ENCODE measurements at places on chromosomes 7 and 10.

DNA sequence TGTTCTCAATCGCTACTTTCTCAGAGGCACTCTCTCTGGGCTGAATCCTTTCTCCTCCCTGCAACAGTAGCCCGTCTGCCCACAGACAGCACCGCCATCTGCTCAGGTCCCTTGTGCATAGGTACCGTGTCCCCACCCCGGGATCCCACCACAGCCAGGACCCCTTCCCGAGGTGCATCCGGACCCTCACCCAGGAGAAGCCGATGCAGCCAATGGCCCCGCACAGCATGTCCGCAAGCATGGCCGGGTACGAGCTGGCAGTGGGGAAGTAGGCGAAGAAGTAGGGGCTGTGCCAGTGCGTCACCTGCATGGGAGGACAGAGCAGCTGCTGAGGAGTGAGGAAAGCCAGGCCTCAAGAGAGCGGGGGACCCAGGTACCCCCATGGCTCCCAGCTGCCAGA is 25.5 kb downstream of the DDC start:
- DNase-seq: no peak

- DNase-seq: no peak
Observed at GRCh38 chr10:63228237-63228636, 95.1 kb downstream of the NRBF2 start.

DNA sequence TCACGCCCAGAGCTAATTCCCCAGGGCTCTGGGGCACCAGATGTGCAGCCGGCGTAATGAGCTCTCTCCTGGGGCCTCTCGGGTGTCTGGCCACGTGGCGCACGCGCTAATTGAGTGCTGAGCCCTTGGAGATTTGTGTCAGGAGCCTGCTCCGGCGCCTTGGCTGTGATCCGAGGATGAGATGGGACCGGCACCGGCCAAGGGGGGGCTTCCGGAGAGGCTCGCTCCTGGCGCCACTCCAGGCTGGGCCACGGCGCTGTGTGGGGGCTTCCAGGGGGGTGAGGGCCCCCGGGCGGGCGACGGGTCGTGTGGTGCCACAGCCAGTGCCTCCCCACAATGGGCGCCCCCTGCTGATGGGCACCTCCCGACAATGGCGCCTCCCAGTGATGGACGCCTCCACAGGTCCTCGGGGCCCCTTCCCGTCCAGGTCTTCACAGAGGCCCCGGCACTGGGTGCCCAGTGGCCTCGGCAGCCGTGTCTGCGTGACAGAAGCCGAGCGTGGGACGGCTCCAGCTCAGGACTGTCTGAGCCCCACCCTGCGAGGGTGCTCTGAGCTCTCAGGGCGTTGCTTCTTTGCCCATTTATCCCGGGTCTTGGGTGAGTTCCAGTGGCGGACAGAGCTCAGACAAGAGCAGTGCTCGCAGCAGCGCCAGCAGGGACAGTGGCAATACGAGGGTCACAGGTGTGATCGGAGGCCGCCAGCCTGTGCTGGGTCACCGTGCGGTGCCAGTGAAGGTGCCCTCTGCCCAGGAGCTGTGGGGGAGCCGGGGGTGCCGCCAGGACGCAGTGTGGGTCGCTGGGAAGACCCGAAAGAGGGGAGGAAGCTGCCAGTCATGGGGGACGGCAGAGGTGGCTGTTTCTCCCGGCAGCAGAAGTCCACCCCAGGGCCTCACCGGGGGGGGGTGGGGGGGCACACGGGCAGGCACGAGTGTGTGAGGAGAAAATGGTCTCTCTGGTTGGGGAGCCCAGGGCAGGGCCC is 8.2 kb upstream of the NKX6-2 start:
- DNase-seq: no peak

- no peak for DNase-seq
Observed at GRCh38 chr10:28367929-28368484, 65.1 kb upstream of the MPP7 start.

- DNase-seq: no peak
Observed at GRCh38 chr7:71157757-71158156, 25.8 kb downstream of the GALNT17 start.

DNA sequence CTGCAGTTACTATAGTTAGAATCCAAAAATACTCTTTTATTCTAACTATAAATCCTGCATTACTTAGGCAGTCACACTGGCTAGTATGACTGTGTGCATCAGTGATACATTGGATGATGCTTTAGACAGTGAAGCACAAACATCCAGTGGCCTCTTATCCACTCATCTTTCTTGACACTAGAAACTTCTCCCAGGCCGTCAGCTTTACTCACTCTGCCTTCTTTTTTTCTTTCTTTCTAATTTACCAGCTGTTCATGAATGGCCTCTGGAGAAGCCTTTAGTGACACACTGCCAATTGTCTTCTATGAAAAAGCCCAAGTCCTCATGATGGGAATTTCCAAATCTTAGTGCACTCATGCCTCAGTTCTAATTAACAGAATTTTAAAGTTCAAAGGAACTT is 26.2 kb upstream of the C10orf90 start:
- DNase-seq: no peak

DNA sequence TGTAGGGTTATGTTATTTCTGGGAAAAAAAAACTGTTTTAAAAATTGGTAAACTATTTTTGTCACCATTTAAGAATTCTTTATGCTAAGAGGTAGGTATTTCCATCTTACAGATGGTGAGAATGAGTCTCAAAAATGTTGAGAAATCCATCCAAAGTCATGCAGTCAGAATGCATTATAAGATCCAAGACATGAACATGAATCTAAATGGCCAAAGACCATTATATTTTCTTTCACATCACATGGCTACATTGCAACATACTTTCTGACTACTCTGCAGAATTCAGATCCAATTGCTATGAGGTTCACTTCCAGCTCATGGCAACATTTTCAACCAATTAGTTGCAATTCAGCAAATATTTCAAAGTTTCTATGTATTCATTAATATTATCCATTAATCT is 181.2 kb downstream of the TWIST1 start:
- no peak for DNase-seq

GRCh38 chr10:32348297-32349198 is 1.6 kb upstream of the EPC1 start:
- no peak for DNase-seq

DNA sequence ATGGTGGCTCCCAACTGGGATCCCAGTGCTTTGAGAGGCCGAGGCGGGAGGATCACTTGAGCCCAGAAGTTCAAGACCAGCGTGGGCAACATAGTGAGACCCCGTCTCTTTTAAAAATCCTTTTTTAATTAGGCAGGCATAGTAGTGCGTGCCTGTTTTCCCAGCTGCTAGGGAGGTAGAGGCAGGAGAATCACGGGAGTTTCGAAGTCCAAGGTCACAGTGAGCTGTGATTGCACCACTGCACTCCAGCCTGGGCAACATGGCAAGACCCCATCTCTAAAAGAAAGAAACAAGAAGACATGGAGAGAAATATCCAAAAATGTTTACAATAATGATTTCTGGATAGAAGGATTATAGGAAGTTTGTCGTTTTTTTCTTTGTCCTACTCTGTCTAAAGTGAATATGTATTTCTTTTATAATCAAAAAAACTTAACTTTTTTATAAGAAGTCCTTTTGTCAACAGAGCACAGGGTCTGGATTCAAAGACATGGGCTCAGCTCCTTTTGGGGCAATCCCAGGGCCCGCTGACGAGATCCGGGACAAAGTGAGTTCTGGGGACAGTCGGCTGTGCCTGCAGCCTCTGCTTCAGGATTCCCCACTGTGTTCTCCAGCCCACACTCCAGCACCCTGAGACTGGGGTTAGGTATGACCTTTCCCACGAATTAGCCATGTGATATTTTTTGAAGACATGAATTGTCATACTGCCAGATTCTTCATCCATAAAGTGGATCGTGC is 45.6 kb downstream of the PDGFA start:
- DNase-seq: no peak

DNA sequence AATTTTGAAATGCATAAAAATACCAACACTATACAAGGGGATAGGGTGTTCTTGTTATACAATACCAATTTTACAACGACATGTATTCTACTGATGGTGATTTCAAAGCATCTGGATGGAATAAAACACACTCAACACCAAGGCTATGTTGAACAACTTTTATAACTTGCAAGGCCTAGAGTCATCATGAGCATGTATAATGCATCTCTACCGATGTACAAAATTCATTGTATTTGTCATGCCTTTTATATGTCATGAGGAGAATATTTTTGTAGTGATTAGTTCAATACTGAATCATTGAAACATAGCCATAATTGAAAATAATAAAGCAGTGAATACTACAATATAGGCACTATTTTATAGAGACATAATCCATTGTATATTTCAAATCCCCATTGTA is 160.2 kb downstream of the ETV1 start:
- DNase-seq: no peak

DNA sequence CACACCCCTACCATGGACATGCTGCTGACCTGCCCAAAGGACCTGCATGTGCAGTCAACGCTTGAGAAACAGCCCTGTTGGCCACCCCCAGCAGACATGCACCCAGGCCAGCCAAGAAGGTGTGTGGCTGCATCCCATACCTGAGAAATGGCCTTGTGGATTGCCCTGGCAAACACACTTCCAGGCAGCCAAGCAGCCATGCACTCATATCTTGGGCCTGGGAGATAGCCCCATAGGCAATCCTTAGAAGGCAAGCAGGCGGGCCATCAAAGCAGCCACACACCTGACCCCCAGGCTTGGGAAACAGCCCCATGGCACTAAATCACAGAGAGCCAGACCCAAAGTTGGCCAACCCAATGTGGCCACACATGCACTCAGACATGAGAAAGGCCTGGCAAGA is 4.9 kb upstream of the AKR1B1 start:
- DNase-seq: no peak

GRCh38 chr7:101507791-101508252 is 121.3 kb downstream of the MYL10 start:
- DNase-seq: peak; percentile 50

DNA sequence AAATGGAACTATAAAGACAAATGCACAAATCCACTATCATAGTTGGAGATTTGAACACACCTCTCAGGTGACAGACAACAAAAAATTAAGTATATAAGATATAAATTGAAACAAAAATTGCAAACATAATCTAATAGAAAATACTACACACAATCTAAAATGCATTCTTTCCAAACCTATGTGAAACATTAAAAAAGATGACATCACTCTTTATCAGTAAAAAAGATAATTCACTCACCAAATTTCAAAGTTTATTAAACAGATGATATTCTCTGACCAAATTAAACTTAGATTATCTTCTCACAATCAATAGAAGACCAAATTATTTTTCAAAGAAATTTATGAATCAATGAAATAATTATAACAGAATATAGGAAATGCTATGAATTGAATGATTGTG is 4.0 kb downstream of the ZWINT start:
- no peak for DNase-seq

GRCh38 chr7:74525881-74526280 is 72.2 kb downstream of the GTF2IRD1 start:
- no peak for DNase-seq

- DNase-seq: peak; percentile 83
Observed at GRCh38 chr10:119817991-119818888, 54.4 kb downstream of the MCMBP start.

GRCh38 chr7:71388181-71388580 is 256.2 kb downstream of the GALNT17 start:
- no peak for DNase-seq

DNA sequence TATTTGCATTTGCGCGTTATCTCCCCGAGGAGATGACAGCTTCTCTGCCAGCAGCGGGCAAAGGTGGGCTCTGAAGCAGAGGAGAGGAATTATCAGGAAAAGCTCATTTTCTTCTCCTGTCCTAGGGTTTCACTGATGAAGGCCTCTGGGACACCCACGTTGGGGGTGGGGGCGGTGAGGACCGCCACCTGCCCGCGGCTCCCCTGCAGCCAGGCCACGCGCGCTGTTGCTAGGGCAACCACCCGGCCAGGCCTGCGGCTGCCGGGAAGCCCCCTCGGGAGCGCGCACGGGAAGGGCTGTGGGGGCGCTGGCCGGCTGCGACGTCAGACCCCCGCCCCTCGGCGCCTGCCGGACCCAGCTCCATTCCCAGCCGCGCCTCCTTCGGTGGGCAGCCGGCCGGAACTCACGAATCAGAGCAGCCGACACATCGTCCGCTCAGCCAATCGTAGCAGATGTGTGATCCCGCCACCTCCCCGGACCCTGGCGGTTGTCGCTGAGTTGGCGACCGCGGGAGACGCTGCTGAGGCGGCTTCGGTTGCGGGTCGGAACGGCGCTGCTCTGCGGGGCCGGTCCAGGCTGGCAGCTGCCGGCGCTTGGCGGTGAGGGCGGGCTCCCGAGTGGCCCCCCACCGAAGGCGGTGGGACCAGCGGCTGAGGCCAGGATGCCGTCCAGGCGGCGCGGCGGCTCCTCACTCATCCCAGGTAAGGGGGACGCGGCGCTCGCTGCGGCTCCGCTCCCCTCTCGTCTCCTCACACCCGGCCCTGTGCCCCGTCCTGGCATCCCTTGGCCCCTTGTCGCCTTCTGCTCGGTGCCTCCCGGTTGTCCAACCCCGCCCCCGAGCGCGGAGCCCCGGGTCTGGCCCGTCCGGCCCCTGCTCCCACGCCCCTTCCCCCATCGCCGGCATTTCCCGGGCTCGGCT is at the start of gene TPST1:
Gene TPST1 (plus strand): TSS at position 513 of the 919 bp plus-strand sequence. CDS start 35,092 bp downstream, outside the sequence.
- DNase-seq: peak; percentile 93

GRCh38 chr10:131320860-131321604 is 9.5 kb upstream of the TCERG1L start:
- no peak for DNase-seq

- DNase-seq: no peak
Observed at GRCh38 chr7:81053623-81054022, 134.8 kb upstream of the SEMA3C start.

- no peak for DNase-seq
Observed at GRCh38 chr10:13848520-13849445, 262.0 kb downstream of the PRPF18 start.

- DNase-seq: no peak
Observed at GRCh38 chr7:155300641-155301452, 3.2 kb downstream of the INSIG1 start.

GRCh38 chr10:127142856-127143255 is 53.5 kb downstream of the INSYN2A start:
- no peak for DNase-seq

DNA sequence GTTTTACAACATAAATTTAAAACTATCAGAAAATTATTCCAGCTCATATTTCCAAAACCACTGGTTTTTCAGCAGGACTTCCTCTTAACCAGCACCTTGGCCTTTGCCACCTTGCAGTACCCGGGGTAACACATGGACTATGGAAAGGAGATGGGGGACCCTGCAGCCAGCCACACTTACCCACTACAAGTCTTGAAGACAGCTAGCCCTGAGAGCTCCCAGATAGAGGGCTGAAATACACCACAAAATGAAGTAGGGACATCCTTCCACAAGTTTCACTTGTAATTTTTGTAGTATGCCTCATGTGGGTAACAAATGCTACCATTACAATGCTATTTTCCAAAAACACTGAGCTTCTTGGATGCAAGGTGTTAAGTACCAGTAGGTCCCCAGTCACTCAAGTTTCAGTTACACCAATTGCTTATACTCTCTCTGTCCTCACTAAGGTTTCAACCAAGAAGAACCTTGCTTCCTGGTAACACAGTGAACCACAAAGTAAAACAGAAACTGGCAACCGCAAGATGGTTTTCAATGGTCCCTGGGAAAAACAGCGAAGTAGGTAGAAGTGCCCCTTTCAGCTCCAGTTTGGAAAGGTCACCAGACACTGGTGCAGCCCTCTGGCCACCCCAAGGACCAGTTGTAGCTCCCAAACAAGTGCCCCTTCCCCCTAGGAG is 110.9 kb downstream of the SGMS1 start:
- DNase-seq: no peak

- no peak for DNase-seq
Observed at GRCh38 chr10:1612908-1613307, 124.4 kb downstream of the ADARB2 start.

Measured in hindlimb muscle (tissue), 1 donor.